C1 segment of cervical spinal cord (tissue), 14 donors: ENCODE measurements at places on chromosomes 4 and X.

DNA sequence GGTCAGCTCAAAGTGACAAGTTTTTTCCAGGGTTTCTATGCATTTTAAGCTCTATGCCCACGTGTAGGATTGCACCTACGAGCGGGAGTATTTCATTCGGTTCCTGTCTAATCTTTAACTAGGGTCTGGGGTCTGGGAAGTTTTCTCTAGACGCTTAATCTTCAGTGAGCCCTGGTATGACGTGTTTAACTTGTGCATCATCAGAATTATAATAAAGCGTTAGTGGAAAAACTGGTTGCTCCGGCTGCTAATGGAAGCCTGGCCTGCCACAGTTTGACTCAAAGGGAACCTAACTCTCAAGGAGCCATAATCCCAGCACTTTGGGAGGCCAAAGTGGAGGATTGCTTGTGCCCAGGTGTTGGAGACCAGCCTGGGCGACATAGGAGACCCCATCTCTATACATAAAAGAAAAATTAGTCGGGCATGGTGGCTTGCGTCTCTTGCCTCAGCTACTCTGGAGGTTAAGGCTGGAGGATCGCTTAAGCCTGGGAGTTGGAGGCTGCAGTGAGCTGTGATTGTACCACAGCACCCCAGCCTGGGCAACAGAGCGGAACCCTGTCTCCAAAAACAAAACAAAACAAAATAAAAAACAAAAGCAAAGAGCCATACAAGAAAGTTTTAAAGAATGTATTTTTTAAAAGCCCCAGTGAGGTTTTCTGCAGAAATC is 30.2 kb downstream of the ARSD start:
- no peak for DNase-seq

- DNase-seq, result no peak
These were observed 38.6 kb downstream of the NELFA start for GRCh38 chr4:1969928-1970723.

DNA sequence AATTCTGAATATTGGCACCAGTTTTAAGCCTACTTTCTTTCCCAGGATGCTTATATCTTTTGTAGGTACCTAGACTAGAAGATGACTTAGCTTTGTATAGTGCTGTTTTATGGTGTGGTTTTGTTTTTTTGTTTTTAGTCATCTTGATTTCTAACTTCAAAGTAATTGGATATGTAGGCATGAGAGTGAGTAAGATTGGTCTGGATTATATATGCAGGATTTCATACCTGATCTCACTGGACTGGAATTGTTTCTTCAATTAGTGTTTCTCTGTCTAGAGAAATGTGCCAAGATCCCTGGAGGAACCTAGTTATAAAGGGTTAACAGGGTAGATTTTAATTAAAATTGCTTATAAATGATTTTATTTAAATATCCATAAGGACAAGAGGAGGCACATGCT is 23.1 kb downstream of the NAP1L5 start:
- DNase-seq, result no peak

DNA sequence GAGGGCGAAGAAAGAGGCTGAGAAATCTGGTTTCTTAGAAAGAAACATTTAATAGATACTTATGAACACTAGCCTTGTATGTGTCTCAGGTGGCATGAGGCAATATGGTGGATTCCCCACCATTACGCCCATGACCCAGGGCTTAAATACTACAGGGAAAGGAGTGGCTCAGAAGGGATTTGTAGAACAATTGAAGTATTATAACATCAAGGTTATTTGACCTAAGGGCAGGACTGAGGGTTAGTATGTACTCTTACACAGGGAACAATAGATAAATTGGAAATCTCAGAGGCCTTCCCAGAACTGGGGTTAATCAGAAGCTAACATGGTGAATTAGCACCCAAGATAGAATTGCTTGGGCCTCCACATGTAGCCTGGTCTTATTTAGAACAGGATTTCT is 11.0 kb upstream of the USP46 start:
- DNase-seq, result no peak

DNA sequence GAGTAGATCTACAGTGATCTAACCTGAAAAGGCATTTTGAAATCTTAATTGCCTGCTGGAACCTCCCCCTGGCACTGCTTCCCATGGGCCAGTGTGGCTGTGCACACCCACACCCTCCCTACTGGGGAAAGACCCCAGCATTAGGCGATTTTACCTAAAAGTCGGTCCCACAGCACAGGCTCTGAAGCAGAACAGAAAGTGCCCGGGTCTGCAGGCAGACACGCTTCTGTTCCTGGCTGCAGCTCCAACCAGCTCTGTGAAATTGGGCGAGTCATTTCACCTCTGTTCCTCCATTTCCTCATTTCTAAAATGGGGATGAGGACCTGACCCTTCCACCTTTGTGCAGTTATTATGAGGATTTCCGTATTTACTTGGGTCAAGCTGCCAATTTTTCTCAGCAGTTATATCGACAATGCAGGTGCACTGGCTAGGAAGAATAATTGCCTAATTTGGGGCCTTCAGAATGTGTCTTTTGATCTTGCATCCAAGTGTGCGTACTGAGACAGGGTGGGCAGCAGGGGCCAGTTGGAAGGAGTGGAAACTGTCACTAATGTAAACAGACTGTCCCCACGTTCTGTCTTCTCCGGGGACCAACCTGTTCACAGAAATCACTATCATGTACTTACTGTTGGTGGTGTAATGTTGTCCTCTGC is 7.1 kb downstream of the KLF3 start:
- DNase-seq, result no peak

GRCh38 chr4:95360256-95360903 is 188.4 kb downstream of the UNC5C start:
- no peak for DNase-seq

GRCh38 chrX:53374222-53374820 is 48.1 kb downstream of the SMC1A start:
- DNase-seq, result no peak

- DNase-seq, result no peak
These were observed 185.5 kb downstream of the RAB28 start for GRCh38 chr4:13298655-13299054.

- DNase-seq, result no peak
These were observed 357.9 kb downstream of the UNC5C start for GRCh38 chr4:95190751-95191436.

DNA sequence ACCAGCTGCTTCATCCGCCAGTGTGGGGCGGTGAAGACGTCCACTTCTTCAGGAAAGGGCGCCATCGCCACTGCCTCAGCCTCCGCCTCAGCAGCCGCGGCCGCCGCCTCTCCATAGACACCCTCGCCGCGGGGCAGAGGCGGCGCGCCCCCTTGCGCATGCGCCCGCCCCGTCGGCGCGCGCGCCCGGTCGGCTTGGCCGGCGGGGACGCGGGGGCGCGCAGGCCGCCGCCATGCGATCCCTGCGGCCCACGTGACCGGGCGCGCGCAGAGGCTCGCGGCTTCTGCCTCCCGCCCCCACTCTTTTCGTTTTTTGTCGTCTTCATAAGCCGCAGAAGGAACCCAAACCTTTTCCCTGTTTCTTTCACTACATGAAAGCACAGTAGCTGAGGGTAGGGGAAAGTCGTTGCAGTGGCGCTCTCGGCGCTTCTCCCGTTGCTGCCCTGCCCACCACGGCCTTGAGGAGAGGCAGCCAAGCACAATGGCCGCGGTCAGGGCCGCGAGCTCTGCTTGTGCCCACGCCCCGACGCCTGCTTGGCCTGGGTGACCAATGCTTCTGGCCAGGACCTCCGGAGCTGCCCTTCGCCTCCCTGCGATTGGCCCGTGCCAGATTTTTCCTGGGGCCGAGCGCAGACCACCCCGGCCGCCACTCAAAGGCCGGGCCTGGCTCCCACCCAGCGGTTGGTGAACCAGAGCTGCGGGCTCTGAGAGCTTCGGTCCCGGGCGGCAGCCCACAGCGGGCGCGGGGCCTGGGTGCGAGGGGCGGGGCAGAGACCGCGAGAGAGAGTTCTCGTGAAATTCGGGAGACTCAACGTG is at the start of gene FBXL5:
FBXL5 (minus strand) TSS at position 135 of the 815 bp plus-strand sequence; CDS start at position 65, 70 bp downstream.
- peak; percentile 86 for DNase-seq

DNA sequence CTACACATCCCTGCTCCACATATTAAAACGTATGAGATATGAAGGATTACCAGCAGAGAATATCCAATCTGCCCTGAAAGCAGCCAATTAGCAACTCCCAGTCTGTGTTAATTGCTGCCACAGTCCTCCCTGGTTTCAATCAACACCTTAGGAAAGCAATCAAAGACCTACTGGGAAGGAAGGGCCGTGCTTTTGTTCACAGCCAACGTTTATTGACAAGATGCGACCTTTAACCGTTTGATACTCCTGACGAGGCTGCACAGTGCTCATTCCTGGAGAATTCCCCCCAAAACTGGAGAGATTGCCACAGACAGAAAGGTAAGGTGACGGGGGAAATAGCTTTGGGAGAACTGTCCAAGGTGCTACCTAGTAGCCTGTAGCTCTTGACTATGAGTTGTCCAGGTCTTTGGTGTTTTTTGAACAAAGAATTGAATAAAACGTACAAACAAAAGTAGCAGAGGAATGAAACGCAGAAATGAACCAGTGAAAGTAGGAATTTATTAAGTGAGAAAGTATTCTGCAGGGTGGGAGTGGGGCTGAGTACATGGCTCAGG is 596.5 kb downstream of the NLGN4X start:
- DNase-seq, result no peak

GRCh38 chrX:68443155-68443868 is 10.0 kb upstream of the OPHN1 start:
- no peak for DNase-seq
